Glutamatergic neuron (in vitro differentiated cells): ENCODE measurements at places on chromosomes 5 and 9. TPM values are rescaled to one million over a fixed set of nuclear protein-coding genes. Genes with fewer than 3 reads are reported as not detected.
A peak's percentile ranks its signal among the peaks of the same experiment; 100 is the strongest.

DNA sequence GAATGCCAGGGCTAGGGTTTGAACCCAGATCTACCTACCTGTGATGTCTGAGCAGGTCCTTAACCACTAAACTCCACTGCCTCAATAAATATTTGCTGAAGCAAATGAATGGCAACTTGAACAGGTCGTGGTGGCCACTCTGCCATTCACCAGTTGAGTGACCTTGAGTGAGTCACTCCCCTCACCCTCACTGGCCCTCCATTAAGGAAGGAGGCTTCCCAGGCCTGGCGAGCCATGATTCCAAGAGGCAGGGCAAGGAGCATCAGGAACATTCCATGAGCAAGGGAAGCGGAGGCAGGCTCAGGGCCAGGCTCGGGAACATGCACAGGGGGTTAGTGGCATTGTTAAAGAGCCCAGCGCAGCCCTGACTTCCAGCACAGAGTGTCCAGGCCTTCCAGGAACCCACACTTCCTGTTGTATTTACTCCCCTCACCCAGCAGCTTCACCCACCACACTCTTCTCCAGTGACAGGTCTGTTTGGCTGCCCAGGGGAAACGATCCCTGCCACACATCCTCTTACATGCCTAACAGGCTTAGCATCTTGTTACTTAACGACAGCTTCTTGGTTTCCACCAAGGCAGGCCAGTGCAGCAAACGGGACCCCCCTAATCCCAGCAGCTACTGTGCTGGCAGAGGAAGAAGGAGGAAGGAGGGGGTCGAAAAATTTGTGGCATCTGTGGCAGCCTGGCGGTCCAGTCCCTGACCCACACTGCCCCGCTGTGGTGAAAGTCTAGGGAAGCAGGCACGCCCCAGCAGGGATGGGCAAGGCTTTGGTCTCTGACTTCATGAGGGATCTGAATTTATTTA, 43.7 kb upstream of the TTC1 start:
- DNase-seq, result peak; percentile 76
- H3K4me1 ChIP-seq, result no peaks in the 10 kb centered on the region
- no peaks in the 10 kb centered on the region for H3K27me3 ChIP-seq
- H3K27ac ChIP-seq, result no peak overlapping the region
- no peak overlapping the region for H3K4me3 ChIP-seq
- no peaks in the 10 kb centered on the region for H3K36me3 ChIP-seq

- no peaks in the 10 kb centered on the region for H3K36me3 ChIP-seq
- no peak overlapping the region for H3K27ac ChIP-seq
- no peak overlapping the region for H3K4me3 ChIP-seq
- H3K4me1 ChIP-seq, result peaks cover 5% of the 10 kb centered on the region
- DNase-seq, result no peak
Measured at GRCh38 chr5:126763371-126763770, 13.6 kb upstream of the LMNB1 start.

DNA sequence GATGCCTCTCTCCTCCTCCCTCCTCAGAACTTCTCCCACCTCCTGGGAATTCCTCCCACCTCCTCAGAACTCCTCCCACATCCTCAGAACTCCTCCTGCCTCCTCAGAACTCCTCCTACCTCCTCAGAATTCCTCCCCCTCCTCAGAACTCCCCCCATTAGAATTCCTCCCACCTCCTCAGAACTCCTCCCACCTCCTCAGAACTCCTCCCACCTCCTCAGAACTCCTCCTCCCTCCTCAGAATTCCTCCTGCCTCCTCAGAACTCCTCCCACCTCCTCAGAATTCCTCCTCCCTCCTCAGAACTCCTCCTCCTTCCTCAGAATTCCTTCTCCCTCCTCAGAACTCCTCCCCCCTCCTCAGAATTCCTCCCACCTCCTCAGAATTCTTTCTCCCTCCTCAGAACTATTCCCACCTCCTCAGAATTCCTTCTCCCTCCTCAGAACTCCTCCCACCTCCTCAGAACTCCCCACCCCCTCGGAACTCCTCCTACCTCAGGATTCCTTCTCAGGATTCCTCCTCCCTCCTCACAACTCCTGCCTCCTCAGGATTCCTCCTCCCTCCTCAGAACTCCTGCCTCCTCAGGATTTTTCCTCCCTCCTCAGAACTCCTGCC, 23.9 kb downstream of the SLC46A2 start:
- H3K4me1 ChIP-seq, result peaks cover 28% of the 10 kb centered on the region
- no peak overlapping the region for H3K4me3 ChIP-seq
- peaks cover 2% of the 10 kb centered on the region for H3K27me3 ChIP-seq
- no peaks in the 10 kb centered on the region for H3K36me3 ChIP-seq

The AMBP gene
- total RNA-seq, result 0.29 TPM

DNA sequence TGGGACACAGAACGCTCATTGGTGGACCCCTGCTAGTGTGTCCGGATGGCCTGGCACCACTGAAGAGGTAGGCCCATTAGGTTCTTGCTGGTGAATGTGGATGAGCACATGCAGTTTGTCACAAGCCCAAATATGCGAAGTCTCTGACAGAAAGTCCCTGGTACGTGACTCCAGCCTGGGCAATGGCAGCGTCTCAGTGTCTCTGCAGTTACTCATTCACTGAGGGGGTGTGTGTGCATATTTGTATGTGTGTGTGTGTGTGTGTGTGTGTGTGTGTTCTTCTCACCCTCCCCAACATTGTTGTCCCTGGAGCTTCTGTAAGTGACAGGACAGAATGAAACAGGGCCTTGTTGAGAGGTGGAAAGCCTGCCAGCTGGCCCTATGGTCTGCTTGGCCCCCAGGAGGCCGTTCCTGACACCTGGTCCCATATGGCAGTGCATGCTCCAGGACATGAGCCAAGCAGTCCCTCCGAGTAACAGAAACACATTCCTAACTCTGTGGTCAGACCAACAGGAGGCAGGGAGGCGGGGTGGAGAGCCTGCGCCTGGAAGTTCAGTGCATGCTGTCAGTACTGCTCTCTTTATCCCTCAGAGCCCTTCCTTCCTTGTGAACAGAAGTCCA, 169.9 kb downstream of the SLC28A3 start:
- peak; percentile 95 for DNase-seq
- no peaks in the 10 kb centered on the region for H3K36me3 ChIP-seq
- H3K27ac ChIP-seq, result peak overlapping the region; percentile 94
- H3K4me1 ChIP-seq, result peaks cover 39% of the 10 kb centered on the region
- peak overlapping the region; percentile 57 for H3K4me3 ChIP-seq

DNA sequence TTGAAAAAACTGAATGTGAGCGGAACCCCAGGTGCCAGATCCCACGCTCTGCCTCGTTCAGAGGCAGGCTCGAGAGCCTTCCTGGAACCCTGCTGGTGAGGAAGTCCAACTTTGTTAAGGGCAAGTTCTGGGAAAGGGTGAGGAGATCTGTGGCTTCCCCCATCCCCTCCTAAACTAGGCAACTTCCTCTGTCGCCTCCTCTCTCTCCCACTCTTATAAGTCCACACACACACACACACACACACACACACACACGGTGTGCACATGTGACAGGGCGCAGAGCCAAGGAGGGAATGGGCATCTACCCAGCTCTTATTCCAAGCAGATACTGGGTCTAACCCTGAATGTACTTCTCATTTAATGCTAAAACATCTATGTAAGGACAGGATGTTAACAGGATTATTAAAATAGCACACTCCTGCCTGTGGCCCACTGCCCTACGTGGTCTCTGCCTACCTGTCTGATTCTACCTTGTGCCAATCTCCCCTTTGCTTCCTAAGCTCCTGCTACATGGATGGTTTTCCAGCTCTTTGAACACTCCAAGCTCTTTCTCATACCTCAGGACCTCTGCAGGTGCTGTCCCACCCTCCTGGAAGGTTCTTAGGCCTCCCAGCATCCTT, 72.4 kb upstream of the FBXW11 start:
- peaks cover 8% of the 10 kb centered on the region for H3K4me1 ChIP-seq
- peaks cover 2% of the 10 kb centered on the region for H3K27me3 ChIP-seq
- no peak overlapping the region for H3K4me3 ChIP-seq
- no peak for DNase-seq
- no peak overlapping the region for H3K27ac ChIP-seq
